ENCODE measurements at places on chromosomes 7 and 10.

- DNase-seq: no peak
Measured at GRCh38 chr7:586494-586893, 66.8 kb upstream of the PDGFA start.

GRCh38 chr7:21134631-21135030 lies 293.3 kb upstream of the SP4 start:
- no peak for DNase-seq

- DNase-seq: no peak
Measured at GRCh38 chr7:2521952-2522591, 2.5 kb downstream of the LFNG start.

DNA sequence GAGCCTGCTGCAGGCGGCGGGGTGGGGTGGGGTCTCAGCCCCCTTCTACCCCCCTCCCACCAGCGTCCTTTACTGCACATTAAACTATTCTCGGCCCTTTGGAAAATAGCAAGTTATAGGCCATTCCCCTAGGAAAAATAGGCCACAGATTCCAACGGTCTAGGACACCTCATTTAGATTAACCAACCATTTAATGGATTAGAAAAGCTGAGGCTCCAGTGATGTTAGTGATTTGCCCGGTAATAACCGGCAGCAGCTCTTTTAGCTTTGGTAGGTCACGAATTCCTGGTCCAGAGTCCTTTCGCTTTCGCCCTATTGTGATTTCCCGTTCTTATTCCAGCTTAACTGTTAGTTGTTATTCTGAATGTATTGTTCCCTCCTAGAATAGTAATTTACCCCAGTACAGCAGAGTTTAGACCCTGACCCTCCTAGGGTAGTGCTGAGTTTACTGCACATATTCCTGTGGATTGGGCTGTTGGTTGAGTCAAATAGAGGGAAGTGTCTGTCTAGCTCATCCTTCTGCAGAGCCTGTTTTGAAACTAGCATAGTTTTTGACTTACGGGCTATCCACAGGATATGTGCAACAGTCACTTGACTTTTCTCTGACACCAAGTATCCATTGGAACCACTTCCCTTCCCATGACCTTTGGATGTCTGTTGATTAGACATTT lies 754 bp downstream of the GSTO1 start:
- peak; percentile 82 for DNase-seq

DNA sequence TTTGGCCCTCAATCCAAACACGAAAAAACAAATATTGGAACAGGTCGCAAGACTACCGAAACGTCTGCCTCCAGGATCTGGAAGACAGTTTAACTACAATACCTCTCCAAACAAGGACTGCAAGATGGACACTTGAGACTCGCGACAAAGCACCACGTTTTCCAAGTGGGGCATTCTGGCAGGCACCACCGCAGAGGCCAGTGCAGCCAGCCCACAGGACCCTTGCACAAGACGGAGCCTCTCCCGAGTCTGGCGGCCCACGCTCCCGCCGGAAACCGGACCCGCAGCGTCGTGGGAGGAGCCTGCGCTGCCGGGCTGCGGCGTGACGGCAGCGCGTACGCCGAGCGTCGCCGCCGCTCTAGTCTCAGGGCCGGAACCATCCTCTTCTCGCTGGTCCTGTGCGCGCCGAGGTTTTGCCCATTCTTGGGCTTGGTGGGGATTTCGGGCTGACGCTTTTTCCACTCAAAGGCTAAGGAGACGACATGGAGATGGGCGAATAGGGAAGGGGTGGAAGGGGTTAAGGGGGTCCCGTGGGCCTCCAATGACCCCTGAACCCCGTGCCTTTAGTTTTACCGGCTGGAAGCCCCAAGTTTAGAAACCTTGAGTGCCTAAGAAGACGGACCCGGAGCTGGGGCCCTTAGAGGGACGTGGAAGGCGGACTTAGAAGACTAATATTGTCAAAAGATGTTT lies at the start of gene ORC5:
Gene ORC5, minus strand, starts transcription at position 283 of the 690 bp plus-strand sequence. Its CDS starts 109 bp downstream, at position 174.
- DNase-seq: peak; percentile 65

DNA sequence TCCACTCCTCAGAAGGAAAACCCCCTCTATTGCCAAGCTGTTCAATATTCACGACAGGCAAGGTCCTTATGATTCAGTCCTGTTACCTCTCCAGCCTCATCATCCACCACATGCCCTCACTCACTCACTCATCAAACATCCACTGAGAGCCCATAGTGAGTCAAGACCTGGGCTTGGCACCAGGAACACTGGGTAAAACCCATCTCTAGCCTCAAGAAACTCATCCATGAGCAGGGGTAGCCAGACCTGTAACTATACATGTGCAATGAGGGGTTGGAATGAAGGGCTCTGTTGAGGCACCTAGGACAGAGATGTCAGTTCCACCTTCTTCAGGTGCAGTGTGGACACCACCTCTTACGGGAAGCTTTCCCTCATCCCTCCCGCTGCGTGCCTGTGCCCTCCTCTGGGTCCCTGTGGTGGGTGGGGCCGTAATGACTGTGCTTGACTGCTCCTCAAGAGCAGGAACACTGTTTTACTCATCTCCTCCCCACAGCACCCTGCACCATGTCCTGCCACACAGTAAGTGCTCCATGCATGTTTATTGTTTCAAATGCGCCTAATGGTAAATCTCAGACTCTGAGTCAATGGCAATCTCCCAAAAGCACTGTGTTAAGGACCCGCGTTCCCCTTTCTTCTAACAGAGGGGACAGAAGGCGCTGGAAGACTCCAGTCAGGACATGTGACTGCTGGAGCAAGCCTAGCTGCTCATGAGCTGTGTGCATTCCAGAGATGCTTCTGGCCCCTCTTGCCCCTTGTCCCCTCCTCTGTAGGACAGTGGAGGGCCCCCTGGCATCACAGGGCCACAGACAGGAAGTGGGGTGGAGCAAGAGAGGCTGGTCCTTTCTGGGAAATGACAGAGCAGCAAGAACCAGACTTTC lies 95.4 kb downstream of the HIPK2 start:
- peak; percentile 61 for DNase-seq

- DNase-seq: no peak
Measured at GRCh38 chr7:101671371-101672356, 42.6 kb upstream of the MYL10 start.

GRCh38 chr7:31102151-31102972 lies 50.3 kb downstream of the ADCYAP1R1 start:
- DNase-seq: no peak

GRCh38 chr7:91288208-91288824 lies 24.1 kb downstream of the FZD1 start:
- peak; percentile 16 for DNase-seq

DNA sequence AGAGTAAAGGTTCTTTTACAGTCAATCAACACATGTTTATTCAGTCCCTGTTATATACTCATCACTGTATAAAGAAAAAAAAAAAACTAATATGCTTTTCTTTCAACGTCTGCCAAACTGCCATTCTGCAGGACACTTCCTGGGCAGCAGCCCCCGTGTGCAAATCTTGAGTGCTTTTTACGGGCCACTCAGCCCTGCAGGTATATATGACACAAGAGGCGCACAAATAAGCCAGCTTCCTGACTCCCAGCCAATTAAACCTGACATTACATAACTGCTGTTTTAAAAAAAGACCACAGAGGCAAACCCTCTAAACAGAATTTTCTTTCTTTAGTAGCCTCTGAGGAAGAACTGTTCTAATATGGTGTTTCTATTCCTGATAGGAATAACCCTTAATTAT lies 263.0 kb upstream of the NEBL start:
- DNase-seq: no peak

DNA sequence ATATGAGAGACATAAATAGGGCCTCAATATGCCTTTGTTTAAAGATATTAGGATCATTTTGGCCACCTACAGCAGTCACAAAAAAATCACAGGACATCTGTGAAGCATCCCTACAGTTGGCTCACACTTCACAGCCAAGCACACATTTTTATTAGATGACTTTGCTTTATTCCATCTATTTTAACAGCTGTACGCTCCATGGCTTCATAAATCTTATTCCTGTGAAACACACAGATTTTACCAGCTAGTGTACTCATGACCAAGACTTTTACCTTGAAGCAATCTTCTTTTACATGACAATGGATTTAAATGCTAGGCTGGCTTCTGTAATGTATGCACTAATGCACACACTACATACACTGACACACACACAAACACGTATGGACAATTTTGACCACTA lies 254.8 kb upstream of the PITRM1 start:
- DNase-seq: no peak

DNA sequence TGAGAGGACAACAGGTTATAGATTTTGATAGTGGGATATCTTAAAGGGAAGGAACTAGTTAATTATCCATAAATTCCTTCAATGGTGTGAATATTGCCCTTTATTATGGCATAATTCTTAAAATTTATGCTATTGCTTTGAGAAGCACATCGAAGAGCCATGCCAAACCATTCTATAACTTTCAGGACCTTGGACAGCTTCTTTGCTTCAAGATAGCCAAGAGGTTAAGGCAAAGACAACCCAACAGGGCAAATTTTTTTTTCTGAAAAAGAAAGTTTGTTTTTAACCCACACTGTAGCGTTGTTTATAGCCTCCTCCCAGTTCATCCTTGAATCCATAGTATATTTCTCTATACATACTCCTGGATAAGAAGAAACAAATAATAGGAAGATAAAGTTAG lies 103.2 kb downstream of the NRG3 start:
- DNase-seq: peak; percentile 0

DNA sequence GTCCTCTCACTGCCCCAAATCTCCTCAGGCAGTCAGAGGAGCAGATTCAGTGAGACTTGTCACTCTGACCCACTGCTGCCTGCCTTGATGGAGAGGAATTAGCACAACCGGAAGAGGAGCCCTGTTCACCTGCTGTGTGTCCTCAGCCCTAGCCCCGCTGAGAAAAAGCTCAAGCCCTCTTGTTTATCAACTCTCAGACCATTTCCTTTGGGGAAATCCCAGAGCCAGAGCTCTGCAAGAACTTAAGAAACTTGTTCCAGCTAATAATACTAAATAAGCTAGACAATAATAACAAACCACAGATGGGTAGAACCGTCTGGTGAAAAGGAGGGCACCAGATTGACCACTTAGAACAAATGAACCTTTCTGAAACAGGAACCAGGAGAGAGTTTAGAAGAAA lies 37.7 kb upstream of the ITGB1 start:
- no peak for DNase-seq

DNA sequence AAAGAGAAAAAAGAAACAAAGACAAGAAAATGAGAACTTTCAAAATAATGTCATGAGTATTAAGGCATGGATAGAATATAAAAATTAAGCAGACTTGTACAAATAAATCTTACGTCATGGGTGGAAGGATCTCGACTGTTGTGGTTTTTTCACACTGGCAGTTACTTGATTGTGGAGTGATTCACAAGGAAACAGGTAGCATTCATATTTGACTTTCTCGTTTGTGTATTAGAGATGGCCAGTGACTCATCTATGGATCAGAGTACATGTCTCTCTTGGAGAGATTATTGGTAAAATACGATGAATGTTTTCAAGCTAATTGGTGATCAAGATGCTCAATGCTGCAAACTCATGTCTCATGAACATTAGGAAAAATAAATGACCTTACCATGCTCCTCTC lies 564.3 kb downstream of the GATA3 start:
- DNase-seq: no peak

DNA sequence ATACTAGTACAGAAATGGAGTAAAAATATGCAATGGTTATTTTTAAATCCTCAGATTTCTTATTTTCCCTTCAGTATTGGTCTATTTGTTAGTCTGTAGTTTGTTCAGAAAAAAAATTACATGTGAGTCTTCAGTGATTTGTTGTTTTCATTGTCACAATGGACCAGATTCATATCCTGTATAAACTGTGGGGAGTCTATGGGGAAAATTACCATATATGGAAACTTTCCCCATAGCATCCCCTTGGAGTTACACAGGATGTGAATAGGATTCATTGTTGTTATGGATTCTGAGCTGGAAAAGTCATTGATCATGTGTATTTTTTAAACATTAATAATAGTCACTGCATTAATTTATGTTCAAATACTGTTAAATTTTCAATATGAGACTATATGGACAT lies 72.6 kb downstream of the ST7 start:
- no peak for DNase-seq

DNA sequence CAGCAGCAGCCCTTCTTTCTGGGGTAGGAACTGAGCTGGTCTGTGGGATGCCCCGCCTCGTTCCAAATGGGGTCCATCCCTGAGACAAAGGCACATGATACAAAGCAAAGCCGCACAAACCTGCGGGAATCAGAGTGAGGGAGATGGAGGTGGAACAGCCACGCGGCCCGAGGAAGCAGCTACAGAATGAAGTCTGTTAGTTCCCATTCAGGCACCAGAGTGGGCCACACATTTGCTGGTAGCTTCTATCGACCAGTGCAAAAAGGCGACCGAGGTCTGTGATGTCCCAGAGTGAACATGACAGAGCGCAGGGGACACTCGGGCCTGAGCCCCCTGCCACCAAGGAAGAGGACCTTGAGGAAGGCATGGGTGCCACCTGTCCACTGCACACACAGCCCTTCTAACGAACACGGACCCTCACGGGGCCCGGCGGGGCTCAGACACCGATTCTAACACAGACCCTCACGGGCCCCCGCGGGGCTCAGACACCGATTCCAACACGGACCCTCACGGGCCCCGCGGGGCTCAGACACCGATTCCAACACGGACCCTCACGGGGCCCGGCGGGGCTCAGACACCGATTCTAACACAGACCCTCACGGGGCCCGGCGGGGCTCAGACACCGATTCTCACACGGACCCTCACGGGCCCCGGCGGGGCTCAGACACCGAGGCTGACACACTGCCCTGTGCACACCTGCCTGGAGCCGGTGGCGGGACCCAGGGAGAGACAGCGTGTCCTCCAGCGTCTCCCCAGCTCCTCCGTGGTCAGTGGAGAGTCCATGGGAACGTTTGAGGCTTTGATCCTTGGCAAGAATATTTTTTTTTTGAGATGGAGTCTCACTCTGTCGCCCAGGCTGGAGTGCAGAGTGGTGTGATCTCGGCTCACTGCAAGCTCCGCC lies 32.8 kb upstream of the FAM20C start:
- no peak for DNase-seq

- DNase-seq: no peak
Measured at GRCh38 chr7:138033241-138033640, 31.4 kb upstream of the CREB3L2 start.

DNA sequence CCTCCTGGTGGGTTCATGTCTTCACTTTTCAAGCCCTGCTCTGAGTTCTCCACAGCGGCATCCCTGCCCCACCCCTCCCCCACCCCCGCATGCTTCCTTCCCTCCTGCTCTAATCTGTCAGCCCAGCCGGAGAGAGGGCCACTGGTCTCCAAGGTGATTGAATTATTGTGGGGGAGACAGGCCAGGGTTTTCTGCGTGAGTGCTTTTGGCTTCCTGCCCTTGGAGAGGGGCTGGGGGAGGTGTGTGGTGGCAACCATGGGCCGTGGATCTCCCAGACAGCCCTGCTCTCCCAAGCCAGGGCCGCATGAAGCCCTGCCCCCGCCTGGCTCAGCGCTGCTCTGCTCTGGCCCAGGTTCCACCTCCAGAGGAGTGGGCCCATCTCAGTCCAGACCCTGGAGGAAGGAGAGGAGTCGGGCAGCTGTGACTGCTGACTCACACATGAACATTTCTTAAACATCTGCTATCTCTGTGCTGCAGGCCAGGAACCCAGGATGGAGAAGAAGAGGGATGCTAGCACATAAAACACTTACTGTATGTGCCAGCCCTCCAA lies 109.9 kb downstream of the ZMIZ1 start:
- DNase-seq: no peak

- no peak for DNase-seq
Measured at GRCh38 chr7:141045126-141045841, 28.6 kb upstream of the TMEM178B start.
